ENCODE measurements at places on chromosomes 16 and 17.

- DNase-seq: no peak
Measured at GRCh38 chr16:18059577-18059976, 277.0 kb downstream of the NPIPA8 start.

DNA sequence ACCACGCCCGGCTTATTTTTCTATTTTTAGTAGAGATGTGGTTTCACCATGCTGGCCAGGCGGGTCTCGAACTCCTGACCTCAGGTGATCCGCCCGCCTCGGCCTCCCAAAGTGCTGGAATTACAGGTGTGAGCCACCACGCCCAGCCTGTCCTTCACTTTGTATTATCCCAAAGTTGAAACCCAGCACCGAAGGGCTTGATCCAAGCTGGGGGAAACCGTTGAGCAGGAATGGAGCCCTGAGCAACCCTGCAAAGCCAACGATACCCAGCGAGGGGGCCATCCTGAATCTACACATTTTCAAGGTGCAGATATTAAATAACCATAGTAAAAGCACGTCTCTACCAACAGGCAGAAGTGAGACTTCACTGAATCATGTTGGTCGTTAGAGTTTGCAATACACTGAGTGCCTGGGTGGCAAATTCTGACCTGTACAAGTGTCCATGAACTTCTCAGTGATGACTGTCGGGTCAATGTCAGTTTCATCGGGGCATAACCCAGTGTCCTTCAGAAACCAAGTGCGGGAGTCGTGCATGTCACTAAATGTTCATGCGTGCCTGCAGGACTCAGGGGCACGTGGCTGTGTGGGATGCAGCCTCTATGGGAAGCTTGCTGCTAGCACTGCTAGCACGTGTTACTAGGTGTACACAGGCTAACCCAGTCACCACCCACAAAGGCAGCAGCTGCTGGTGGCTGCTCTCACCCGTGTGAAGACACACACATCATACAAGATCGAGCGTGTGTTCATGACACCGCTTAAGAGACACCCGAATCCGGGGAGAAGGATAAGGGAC, 10.5 kb upstream of the RBFOX3 start:
- DNase-seq: no peak

DNA sequence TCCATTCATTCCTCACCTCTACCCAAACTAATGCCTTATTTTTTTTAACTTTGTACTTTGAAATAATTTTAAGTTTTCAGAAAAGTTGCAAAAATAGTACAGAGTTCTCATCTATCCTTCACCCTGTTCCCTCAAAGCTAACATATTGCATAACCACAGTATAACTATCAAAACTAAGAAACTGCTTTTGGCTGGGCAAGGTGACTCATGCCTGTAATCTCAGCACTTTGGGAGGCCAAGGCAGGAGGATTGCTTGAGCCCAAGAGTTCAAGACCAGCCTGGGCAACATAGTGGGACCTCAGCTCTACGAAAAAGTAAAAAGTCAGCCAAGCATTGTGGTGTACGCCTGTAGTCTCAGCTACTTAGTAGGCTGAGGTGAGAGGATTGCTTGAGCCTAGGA, 147.7 kb downstream of the SKAP1 start:
- DNase-seq: no peak

GRCh38 chr16:67179421-67180080, 4.2 kb downstream of the MATCAP1 start:
- no peak for DNase-seq

- no peak for DNase-seq
Measured at GRCh38 chr17:19318611-19319010, 43.9 kb downstream of the B9D1 start.

DNA sequence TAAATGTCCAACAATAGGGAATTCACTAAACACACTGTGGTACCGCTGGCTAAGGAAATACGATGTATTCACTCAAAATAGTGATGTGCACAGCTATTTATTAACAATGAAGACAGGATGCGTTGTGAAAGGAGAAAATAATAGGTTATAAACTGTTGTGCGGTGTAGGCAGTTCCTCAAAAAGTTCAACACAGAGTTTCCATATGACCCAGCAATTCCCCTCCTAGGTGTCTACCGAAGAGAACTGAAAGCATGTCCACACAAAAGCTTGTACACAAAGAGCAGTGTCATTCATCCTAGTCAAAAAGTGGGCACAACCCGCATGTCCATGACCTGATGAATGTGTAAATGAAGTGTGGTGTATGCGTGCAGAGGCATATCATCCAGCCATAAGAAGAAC, 1.2 kb upstream of the CES1 start:
- no peak for DNase-seq

GRCh38 chr17:54956791-54957190, 11.7 kb downstream of the COX11 start:
- no peak for DNase-seq

- DNase-seq: no peak
Measured at GRCh38 chr16:16149710-16150116, 73.6 kb downstream of the ABCC6 start.

DNA sequence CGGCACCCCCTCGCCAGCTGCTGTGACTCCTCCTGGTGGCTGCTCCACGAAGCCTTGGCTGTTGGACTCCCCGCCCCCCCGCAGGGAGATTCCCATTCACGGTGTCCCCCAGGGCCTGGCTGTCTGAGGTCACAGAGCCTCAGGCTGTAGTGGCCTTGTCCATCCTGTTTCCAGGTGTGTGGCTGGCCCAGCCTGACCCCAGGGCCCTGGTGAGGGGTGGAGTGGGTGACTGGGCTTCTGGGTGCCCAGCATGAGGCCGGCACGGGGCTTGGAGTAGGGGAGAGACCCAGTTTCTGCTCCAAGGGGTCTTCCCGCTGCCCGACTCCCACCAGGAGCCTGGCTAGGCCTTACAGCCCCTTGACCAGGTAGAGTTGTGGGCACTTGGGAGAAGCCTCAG, 10.4 kb downstream of the PRSS27 start:
- no peak for DNase-seq

- DNase-seq: no peak
Measured at GRCh38 chr17:51463353-51463752, 203.0 kb downstream of the UTP18 start.

DNA sequence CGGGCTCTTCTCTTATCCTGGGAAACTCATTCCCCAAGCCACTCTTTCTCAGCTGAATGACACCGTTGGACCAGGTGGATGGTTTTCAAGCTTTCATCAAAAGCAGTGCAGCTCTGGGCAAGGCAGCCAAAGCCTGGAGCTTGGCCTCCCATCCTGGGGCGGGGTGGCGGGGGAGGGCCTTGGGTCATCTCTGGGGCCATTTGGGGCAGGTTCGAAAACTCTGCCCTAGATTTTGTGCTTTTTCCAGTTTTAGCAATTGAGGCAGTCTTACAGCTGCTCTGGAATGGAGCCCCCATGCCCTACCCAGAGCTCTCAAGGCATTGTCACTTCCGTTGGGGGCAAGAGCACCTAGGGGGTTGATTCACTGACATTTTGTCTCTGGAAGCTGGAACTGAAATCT, 9.1 kb downstream of the MPRIP start:
- no peak for DNase-seq

- no peak for DNase-seq
Measured at GRCh38 chr16:89425523-89425922, 64.8 kb downstream of the ANKRD11 start.

DNA sequence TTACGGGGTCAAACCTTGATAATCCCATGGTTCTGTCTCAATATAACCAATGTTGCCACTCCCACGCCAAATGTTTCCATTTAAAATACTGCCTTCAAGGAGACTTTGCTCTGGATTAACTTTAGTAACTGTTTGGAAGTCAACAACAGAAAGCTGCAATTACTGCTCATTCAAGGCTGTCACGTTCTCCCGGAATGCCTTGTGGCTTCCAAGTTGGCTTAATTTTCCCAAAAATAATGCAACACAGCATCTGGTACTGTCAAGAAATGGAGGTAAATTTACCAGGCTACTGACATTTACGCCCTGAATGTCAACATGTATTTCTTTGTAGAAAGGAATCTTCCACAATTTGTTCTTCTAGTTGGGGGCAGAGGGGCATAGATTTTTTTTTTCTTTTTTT, 38.2 kb downstream of the GPRC5B start:
- no peak for DNase-seq

DNA sequence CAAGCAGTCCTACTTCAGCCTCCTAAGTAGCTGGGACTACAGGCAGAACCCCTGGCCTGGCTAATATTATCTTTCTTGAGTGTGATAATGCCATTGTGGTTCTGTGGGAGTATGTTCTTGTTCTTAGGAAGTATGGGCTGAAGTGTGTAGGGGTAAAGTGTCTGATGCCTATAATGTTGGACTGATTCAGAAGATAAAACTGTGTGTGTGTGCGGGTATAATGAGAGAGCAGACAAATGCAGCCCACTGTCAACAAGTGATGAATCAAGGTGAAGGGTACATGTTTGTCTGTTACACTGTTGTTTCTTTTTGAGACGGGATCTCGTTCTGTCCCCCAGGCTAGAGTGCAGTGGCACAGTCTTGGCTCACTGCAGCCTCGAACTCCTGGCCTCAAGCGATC, 127.5 kb downstream of the CLEC16A start:
- no peak for DNase-seq

DNA sequence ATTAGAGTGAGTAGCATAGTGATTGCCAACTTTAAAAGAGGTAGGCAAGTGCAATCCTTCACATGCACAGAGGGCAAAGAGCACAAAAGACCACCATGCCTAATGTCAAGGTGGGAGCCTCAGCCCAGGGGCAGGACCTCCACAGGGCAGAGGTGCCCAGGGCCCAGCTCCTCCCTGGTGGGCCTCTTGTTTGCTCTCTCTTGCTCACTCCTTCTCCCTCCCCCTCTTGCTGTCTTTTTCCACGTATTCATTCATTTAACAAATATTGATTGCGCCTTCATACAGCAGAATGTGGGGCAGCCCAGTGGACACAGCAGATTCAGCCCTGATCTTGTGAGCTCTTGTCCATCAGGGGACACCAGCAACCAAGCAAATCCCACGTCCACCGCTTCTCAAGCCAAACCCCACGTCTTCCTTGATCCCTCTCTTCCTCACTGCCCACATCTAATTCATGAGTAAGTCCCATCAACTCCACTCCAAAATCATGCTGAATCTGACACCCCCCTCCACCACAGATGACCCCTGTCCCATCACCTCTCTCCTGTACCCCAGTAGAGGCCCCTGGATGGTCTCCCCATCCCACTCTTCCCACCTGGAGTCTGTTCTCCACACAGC, 44.1 kb upstream of the RPL38 start:
- no peak for DNase-seq

DNA sequence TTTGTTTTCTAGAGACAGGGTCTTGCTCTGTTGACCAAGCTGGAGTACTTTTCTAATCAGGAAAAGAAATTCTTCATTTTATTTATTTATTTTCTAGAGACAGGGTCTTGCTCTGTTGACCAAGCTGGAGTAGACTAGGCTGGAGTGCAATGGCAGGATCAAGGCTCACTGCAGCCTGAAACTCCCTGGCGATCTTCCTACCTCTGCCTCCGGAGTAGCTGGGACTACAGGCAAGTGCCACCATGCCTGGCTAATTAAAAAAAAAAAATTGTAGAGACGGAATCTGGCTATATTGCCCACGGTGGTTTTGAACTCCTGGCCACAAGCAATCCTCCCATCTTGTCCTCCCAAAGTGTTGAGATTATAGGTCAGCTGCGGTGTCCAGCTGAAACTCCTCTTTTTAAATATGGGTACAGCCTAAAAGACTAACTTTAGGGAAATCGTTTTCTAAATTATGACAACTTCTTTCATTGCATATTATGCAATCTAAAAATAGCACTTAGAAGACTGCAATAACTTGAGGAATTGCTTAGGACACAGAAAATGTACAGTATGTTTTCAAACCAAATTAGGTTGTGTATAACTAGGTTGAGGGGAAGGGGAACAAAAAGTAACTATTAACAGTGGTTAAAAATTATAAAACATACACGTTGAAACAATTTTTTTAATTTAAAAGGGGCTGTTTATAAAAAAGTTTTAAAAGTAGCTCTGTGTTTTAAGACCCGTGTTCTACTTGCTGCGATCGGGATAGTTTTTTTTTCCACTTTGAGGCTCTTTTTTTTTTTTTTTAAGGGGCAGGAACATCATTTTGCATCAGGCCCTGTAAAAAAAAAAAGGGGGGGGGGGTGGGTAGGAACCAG, 4.7 kb downstream of the PRAC1 start:
- no peak for DNase-seq

DNA sequence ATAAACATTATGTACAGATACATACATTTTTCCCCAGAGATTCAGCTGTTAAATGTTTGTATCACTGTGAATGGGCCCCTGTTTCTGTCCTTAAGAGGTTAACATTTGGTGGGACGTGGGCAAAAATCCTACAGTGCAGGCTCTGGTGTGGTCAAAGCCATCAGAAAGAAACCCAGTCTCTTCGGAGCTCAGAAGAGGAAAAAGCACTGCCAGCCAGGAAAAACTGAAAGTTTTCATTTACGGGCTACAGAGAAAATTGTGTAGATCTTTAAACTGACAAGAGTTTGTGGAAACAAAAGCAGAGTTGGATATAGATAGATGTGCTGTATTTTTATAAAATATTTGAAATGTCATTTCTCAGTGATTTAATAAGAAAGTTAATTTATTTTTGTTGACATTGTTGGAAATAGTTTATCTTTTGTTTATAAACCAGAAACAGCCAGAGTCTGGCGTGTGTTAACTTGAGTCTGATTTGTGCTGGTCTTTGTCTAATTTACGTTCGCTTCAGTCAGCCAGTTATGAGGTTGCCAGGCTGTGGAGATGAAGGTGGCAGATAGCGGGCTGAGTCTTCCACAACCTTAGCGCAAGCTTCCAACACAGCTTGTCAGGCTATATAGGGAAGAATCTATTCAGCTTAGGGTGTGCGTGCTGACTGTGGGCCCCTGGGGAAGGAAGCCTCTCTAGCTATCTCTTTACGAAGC, 9.5 kb upstream of the TEKT3 start:
- DNase-seq: no peak

GRCh38 chr16:60905811-60906210, 1130.4 kb downstream of the CDH8 start:
- no peak for DNase-seq

- DNase-seq: no peak
Measured at GRCh38 chr17:75480281-75480680, 23.8 kb downstream of the TMEM94 start.

- peak; percentile 19 for DNase-seq
Measured at GRCh38 chr16:4064950-4065352, 51.3 kb downstream of the ADCY9 start.

DNA sequence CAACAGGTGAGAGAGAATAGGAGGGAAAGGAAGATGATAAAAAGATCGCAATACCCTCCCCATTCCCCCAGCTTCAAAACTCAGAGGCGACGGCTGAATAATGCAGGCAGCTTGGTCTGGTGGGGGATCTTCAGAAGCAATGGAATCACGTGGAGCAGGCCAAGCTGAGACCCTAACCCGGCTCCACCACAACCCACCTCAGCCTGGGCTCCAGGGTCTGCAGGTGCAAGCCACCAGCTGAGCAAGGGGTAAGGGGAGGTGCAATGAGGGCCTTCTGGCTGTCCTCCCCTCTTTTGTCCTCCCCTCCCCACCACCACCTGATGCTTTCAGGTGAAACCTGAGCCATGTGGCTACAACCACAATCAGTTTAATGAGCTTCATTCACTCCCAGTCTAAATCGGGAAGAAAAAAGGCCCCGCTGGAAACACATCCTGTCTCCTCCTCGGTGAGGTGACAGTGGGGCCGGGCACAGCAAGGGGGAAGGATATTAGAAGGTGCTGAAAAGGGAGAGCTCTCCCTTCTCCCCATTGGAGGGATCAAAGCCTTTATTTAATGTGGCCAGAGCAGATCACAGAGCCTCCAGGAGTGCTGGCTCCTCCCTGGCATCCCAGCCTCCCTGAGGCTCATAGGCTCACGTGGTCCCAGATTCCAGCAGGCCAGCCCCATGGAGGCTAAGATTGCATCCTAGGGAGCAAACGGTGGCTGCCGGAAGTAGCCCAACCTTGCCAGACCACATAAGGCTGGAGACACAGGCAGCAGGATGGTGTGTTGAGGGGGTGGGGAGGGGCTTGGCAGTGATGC, 261.0 kb downstream of the SOX9 start:
- no peak for DNase-seq
